Activated T-helper 9 cell treated with anti-CD3 and anti-CD28 coated beads, Interleukin-2, amount 50 U/mL, for 16 hours (primary cell): ENCODE measurements at places on chromosomes 3 and 15.

- no peak for DNase-seq
Measured at GRCh38 chr3:140189976-140190375, 255.0 kb downstream of the CLSTN2 start.

- no peak for DNase-seq
Measured at GRCh38 chr3:34183611-34184340, 385.3 kb downstream of the PDCD6IP start.

DNA sequence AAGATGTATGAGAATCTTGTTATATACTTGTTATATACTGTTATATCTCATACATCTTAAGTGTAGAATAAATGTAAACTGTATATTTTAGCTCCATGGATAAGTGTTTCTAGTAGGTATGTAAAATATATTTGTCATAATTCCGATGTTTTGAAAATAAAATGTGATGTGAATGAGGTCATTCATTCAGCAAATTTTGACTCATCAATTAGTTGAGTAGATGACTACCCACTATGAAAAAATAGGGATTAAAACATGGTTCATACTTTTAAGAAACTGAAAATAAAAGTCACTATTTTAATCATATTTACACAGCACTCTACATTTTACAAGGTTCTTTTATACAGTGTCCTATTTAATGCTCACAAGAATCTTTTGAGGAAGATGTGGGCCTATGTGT, 28.4 kb upstream of the CNTN3 start:
- DNase-seq = no peak

DNA sequence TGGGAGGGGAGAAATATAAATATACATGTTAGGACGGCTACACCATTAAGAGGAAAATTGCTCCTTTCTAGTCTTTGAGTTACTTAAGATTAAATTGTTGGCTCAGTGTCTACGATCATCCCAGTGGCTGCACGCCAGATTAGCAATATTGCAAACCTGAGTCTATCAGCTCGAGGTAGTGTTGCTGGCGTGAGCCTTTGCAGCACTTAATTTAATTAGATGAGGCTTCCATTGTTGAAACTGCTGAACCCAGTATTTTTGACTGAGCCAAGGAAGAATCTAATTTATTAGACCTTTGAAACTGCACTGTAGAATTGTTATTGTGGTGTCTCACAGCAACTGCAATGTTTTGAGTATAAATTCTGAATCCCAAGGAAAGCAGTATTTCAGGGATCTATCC, 782.4 kb upstream of the ROBO1 start:
- no peak for DNase-seq
